ENCODE measurements at places on chromosomes 3 and 15.

DNA sequence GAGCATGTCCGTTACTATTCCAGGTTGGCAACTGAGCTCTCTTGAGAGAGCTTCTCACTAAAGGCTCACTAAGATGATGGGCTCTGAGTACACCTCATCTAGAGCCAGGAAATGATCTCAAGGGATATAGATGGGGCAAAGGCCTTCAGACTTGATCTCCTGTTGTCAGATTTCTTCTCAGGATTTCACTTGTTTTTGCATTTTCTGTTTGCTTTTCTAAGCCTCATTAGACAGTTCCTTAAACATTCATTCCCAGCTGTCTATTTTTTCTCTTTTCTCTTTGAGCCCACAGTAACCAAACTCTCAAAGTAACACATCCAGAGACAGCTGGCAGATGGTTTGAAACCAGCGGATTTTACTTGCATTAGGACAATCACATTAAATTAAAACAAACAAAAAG is 28.4 kb upstream of the ARL8B start:
- no peak for DNase-seq

DNA sequence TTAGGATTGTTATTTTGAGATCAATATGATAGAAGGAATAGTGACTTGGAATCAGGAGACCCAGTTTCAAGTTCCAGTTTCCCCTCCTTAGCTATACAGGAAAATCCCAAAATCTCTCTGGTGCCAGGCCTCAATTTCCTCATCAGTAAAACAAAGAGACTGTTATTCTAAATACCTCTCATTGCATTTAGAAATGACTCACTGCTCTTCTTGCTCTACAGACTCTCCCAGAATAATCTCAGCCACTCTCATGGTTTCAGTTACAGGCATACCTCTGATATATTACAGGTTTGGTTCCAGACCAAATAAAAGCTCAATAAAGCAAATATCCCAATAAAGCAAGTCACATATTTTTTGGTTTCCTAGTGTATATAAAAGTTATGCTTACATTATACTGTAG is 28.3 kb downstream of the IMPG2 start:
- no peak for DNase-seq

DNA sequence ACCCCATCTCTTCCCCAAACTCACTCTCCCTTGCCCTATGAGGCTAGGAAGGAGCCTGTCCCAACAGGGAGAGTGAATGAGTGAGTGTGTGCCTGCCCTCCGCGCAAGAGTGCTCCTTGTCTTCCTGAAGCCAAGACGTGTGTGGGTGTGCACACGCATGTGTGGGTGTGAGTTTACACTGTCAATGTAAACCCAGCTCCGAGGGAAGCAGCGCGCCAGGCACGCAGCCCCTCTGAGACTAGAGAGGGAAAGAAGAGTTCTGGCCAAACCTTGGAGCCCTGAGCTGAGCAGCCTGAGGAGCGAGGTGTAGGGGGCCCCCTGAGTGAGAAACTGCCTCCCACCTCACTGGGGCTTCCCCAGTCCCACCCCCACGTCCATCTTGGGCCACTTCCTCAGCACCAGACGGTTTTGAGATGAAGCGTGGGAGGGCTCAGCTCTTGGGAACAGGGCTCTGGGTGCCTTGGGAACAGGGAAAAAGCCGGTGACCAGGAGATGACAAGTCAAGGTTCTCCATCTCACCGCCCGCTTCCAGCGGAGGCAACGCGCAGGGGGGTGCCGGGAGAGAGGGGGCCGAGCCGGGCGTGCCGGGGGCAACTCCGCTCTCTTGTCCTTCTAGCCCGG is 5.1 kb downstream of the MECOM start:
- DNase-seq: peak; percentile 69

GRCh38 chr3:18890449-18890848 is 257.9 kb upstream of the KCNH8 start:
- DNase-seq: no peak

DNA sequence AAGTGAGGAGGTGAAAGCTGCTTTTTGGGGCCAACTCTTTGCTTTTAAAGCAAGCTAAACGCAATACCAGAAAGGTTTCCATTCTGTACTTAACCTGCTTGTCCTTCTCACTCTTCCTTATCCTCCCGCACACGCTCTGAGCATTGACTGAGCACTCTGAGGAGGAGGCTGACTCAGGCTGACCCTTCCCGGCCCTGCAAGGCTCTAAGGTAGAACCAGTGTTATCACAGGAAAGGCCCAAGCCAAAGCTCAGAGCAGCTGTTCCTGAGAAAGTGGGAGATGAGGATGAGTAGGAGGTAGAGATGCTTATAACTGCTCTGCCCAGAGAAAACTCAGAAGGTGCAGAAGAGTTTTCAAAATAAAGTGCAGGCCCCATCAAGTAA is 2.3 kb downstream of the B3GNT5 start:
- DNase-seq: no peak

DNA sequence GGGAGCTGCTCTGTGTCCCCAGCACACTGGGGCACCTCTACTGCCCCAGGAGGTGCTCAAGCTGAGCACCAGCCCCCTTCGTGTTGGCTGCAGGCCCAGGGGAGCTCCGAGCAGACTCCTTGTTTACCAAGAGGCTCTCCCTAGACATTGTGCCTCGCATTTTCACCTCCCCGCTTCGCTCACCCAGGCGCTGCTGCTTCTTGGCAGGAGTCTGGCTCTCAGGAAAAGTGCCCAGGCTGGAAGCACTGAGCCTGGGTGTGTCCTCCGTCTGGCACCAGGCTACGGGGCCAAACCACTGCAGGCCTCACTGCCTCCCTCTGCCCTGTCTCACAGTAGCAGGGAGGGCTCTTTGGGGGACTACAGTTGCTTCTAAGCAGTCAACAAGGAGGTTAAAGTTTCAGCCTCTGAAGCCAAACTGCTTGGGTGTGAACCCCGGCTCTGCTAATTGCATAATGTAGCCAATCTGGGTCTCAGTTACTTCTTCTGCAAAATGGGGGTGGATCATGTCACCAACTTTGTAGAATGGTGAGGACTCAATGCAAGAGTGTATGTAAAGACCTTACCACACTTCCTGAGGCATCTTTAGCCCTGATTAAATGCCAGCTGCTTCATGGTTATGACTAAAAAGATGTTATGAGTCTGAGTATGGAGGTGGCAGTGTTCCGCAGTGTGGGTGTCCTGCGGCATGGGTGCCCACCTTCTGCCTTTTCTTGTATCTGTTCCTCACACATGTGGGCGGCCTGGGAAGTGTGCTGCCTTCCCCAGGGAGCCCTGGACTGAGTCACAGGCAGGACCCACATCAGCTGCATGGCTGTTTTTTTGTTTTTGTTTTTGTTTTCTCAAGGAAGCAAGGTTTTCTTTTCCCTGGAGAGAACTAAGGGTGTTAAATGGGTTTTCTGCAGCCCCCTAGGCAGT is 88.9 kb downstream of the CLSTN2 start:
- no peak for DNase-seq

GRCh38 chr15:59111251-59111650 is 6.3 kb downstream of the CCNB2 start:
- DNase-seq: peak; percentile 11

- no peak for DNase-seq
These were observed 78.8 kb downstream of the PDCD6IP start for GRCh38 chr3:33877187-33877586.

DNA sequence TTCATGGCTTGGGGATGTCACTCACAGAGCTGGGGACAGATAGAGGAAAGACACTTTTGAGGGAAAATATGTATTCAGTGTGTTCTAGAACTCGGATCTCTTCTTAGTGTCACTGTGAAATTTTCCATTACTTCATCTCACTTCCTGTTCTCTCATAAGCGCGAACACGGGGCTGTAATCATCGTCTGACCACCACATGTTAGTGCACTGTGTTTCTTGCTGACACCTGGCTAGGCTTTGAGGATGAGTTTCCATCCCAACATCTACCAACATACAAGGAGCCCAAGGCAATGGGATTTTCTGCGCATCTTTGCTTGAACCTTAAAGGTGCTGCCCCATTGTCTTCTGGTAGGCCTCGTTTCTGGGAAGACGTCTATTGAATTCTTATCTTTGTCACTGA is 84.0 kb downstream of the LIPC start:
- DNase-seq: no peak

DNA sequence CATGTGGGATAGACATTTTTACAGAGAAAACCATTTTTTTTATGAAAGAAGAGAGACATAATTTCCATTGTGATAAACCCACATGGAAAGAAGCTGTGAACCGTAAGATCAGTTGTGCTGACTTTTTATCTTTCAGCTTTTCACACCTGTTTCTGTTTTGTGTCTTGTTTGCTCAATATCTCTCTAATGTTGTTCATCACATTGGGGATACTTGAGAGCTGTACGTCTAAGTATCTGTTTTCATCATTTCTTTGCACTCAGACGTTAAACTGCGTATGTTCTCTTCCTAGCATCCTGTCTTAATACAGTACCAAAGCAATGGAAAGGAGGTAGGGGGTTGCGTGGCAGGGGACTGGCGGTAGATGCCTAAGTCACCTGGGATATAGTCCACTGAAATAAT is 449.0 kb downstream of the NAALADL2 start:
- DNase-seq: no peak

DNA sequence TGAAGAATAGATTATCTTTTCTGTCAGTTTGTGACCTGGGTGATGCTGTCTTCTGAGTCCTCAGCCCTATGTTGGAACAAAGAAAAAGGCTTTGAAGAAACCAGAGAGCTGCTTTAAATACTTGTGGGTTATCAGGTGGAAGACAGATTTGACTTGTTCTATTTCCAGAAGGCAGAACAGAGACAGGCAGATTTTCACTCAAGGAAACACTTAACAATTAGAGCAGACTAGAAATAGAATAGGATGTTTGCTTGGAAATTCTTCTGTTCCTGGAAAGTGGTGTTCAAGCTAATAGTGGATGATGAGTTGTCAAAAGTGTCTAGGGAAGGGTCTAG is 219.4 kb downstream of the UBE2E2 start:
- no peak for DNase-seq

DNA sequence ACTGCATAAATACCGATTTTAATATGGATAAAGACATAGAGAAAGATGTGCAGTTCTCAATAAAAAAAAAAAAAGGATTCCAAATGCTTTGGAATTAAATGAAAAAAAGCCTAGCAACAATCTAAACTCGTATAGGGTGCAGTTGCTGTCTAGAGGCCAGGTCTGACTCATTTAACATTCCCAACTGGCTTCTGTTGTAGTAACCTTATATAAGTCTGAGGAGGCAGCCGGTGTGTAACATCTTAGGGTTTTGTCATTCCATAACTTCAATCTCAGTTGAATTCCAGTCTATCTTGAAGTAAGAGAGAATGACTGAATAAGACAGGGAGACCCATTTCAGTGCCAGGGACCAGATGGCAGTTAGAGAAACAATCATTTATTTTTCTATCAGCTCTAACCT is 6.5 kb downstream of the PDCD10 start:
- no peak for DNase-seq

DNA sequence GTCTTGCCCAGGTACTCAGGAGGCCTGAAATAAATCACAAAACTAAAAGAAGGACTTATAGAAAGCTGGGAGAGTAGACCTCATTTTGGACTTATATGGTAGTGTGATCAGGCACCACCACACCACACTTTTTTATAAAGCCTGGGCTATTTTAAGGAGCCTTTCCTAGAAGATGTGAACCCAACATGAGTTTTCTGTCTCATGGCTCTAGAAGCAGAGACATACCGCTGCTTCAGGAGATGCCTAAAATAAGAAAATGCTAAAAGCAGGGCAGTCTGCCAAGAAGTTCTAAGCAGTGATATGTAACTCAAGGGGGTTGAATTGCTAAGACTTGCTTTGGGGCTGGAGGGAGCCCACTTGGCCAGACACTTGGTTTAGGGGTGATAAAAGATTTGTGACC is 49.6 kb downstream of the SUMF1 start:
- no peak for DNase-seq

DNA sequence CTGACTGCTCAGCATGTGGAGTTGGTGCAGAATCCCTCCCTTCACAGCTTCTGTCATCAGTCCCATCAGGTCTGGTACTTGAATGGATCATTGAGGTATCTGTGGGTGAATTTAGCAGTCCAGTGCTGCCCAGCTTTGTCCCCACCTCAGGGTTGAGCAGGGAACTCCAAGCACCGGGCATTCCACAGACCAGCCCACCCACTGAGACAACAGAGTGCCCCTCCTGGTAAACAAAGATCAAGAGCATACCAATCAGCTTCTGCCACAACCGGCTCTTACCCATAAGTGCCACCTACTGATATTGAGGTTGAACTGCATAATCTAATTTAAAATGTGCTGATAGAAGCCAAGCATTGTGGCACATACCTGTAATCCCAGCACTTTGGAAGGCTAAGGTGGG is 57.1 kb upstream of the FXR1 start:
- DNase-seq: peak; percentile 67

DNA sequence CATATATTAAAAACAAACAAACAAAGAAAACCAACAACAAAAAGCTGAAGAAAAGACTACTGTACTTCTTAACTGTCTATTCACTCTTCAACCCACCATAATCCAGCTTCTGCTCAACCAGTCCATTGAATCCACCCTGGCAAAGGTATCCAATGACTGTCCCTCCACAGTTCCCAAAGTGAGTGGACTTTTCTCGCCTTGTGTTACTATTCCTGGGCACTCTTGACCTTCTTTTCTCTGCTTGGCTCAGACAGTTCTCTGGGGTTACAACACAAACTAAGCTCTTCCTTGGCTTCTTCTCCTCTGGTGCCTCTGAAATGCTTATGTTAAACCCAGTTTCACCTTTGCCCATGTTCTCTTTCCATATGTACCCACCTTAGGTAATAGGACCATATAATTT is 420.2 kb downstream of the PLCL2 start:
- DNase-seq: no peak

DNA sequence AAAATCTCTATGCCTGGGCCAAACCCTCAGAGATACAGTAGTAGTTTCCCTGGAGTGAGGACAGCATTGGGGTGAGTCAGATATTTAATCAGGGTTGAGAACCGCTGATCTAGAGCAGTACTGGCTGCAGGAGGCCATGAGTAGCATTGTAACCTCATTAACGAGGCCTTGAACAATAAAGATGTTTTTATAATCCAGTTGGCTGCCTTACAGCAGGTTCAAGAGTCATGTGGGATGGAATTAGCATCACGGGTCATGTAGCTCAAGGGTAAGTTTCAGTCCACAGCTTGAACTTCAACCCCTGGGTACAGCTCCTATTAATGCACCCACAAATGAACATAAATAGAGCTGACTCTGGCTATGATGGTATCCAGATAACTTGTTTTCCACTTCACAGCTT is 5.1 kb downstream of the HPS3 start:
- no peak for DNase-seq

- no peak for DNase-seq
These were observed 15.3 kb upstream of the TNFSF10 start for GRCh38 chr3:172538368-172539151.

- DNase-seq: no peak
These were observed 355.0 kb downstream of the EDEM1 start for GRCh38 chr3:5542472-5542871.

- DNase-seq: no peak
These were observed 21.7 kb downstream of the SH3BP5 start for GRCh38 chr3:15310491-15311370.

- DNase-seq: no peak
These were observed 61.7 kb downstream of the SIDT1 start for GRCh38 chr3:113594066-113594465.

DNA sequence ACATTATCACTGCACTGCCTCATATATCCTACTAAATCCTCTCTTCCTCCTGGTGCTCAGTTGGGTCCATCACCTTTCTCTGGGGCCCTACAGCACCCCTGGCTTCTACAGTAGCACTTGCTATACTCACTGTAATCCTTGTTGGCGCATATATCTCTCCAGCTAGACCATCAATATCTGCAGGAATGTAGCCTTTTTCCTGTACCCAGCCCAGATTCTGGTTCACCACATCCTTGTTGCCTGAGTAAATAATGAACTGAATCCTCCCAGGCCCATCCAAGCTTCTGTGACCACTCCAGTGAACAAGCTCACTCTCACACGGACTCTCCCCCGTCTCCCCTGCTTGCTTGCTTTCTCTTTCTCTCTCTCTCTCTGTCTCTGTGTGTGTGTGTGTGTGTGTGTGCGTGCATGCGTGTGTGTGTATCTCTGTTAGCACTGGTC is 62.5 kb upstream of the LIPC start:
- DNase-seq: no peak
